ENCODE measurements at places on chromosomes 4 and X.

DNA sequence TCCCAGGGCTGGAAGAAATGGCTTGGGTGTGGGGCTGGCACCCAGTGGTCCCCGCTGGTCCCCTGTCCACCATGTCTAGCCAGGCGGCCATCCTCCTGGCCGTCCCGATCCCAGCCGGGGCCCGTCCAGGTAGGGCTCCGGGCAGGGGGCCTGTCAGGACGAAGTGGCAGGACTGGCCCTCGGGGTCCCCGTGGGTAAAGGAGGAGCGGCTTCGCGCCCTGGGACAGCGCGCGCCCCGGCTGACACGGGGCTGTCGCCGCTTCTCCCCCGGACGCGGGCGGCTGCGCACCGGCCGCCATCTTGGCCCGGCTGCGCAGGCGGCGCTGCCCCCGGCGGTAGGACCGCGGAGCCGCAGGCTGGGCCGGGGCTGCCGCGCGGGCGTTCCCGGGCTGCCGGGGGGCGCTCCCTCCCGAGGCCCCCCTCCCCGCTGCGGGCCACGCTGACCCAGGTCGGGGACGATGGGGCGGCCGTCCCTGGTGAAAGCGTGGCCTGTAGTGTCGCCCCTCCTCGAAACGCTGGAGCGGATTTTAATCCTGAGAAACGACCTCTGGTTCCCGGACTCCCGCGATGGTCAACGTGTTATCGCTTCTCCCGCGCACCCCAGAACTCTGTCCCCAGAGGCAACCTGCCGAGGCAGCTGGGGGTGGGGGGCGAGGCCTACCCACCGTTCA lies 60.4 kb upstream of the BCOR start:
- peak; percentile 55 for DNase-seq

GRCh38 chr4:184066584-184067300 lies 150.9 kb downstream of the ENPP6 start:
- no peak for DNase-seq

GRCh38 chrX:32533848-32534247 lies 677.5 kb downstream of the DMD start:
- DNase-seq = no peak

- no peak for DNase-seq
Measured at GRCh38 chrX:113790987-113791386, 792.9 kb upstream of the HTR2C start.

GRCh38 chr4:122700178-122700725 lies 32.3 kb upstream of the BBS12 start:
- no peak for DNase-seq

- DNase-seq = no peak
Measured at GRCh38 chr4:24837336-24837735, 42.0 kb downstream of the SOD3 start.

DNA sequence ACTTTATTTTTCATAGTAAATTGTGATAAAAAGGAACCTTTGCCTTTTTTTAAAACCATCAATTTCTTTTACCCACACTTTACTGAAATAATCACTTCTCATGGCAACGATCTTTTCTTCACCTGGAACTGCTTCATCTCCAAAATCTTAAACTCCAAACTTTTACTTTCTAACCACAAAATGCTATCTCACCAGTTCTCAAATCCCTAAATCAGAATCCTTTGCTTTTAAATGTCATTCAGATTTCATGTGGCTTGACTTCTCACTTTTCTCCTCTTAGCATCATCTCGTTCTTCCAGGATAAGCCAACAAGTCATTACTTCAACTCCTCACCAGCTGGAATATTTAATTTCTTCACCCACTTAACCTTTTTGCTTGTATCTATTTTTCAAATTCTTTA lies 284.3 kb upstream of the RASGEF1B start:
- DNase-seq = no peak

GRCh38 chrX:37776283-37776986 lies 3.4 kb upstream of the CYBB start:
- DNase-seq = no peak

DNA sequence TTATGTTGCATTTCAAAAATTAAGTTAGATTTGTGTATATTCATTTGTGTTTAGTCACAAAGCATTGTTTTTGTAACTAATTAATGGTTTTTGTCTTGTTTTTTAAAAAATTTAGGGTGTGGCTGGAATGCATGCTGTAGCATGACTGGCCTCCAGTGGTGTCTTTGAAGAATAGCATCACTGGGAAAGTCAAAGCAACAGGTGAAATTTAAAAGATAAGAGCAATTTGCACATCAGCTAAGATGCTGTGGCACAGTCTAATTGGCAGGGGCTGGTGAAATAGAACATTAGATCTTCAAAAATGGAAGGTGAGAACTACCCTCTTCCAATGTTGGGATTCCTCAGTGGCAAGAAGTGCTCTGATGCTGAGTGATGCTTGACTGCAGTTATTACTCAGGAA lies 45.3 kb downstream of the ANK2 start:
- DNase-seq = no peak

DNA sequence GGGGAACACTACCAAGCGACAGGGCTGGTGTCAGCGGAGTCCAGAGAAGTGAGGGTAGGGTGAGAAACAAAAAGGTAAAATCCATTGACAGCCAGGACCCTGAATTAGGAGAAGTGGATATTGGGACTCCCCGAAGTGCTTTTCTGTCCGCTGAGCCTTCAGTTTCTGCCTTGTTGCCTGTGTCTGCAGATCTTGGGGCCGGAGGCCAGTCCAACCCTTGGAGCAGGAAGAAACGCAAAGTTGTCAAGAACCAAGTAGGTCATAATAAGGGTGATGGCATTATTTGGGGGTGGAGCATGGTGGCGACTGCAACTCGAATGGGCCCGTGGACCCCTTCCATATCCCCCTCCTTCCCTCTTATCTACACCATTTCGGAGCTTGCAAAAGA lies 1.0 kb downstream of the ARMCX1 start:
- no peak for DNase-seq

GRCh38 chr4:47675806-47676205 lies 162.1 kb downstream of the CORIN start:
- DNase-seq = no peak

- no peak for DNase-seq
Measured at GRCh38 chr4:181138116-181138515, 1105.1 kb upstream of the TENM3 start.

DNA sequence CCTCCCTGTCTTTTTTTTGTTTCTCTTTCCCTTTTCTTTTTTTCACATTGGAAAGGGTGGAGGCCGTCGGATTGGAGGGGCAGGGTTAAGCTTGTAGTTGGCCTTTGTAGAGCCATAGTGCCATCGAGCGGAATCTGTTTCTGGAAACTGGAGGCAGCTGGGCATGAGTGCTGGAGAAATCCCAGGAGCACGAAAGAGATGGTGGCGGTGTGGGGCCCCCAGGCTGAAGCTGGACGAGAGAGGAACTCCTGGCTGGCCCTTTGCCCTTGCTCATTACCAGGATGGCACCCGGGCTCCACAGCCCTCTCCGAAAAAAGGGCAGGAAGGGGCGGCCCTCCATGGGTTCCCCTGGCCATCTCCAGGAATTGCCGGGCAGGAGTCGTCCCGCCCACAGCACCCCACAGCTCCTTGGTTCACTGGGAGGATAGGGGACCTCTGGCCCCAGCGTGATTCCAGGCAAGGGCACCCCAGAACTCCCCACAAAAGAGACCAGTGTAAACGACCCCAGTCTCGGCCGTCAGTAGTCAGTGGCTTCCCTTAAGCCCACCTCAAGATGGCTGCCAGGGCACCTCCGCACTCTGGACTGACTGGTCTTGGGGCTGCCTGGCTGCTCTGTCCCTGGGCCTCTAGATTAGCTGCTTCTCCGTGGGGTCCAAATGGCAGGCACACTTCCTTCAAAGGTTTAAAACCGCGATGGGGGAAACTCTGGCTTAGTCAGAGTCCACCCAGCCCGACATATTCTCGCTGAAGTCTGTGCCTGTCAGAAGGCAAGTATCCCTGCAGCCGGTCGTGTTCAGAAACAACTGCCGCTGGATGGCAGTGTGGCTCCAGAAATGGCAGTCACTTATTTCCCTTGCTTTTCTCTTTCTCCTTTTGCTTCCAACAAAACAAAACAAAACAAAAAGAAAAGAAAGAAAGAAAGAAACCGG lies 74.1 kb downstream of the NBDY start:
- peak; percentile 76 for DNase-seq

DNA sequence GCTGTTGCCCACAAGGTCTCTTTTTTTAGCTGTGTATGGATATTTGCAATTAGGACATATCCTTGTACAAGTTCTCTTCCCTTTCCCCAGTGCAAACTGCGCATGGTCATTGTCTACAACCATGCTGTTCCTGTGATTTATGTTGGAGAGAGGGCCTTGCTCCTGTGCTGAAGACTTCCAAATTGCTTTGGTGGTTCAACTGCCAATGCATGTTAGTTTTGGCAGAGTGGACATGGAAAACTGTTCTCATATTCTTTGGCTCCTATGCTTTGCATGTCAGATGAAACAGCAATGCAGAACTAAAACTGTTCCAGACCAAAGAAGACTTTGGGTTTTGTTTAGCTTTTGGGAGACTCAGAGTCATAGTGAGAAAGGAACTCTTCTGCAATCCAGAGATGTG lies 148.8 kb upstream of the EDNRA start:
- DNase-seq = no peak

DNA sequence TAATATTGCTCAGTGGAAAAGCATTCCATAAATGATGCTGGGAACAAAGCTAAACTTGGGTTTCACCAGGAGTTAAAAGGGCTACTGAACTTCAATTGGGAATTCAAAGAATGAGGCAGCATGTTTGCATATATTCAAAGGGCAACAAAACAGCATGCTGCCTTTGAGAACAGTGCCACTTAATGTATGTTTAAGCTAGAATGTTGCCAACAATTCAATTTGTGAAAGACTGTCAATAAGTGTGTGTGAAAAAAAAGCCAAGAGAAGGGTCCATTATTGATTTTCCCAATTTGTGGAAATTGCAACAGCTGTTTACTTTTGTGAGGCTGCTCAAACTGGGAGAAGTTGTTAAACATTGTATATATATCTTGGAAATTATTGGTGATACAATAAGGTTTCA lies 701.9 kb upstream of the ACTRT1 start:
- no peak for DNase-seq

DNA sequence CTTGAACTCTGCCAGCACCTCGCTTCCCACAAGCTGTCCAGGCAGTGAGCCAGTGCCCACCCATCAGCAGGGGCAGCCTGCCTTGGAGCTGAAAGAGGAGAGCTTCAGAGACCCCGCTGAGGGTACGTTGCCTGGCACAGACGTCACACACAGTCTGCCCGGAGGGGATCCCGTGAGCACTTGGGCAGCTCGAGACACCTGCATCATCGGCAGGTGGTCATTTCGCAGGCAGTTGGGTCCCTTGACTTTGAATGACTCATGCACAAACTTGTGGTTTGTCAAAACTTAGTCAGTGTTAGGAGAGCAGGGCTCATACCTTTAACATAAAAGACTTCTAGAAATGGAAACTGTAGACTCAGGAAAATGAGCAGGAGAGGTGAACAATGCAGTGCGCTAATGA lies 9.9 kb downstream of the TACC3 start:
- no peak for DNase-seq

DNA sequence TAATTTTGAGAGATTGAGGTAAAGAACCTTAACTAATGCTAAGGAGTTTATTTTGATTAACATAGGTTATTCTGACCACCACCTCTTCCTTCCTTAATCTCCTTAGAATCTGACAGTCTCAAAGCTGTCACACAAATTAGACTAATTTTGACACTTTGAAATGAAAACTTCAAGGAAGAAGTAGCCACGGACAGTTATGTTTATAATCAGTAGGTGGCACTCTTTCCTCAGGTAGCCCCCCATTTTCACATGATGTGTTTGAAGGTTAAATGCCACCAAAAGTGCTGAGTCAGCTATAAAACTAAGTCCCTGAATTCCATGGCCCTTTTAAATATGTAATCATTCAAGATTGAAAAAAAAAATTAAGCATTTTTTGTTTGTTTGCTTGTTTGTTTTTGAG lies 22.4 kb downstream of the TMEM33 start:
- no peak for DNase-seq

DNA sequence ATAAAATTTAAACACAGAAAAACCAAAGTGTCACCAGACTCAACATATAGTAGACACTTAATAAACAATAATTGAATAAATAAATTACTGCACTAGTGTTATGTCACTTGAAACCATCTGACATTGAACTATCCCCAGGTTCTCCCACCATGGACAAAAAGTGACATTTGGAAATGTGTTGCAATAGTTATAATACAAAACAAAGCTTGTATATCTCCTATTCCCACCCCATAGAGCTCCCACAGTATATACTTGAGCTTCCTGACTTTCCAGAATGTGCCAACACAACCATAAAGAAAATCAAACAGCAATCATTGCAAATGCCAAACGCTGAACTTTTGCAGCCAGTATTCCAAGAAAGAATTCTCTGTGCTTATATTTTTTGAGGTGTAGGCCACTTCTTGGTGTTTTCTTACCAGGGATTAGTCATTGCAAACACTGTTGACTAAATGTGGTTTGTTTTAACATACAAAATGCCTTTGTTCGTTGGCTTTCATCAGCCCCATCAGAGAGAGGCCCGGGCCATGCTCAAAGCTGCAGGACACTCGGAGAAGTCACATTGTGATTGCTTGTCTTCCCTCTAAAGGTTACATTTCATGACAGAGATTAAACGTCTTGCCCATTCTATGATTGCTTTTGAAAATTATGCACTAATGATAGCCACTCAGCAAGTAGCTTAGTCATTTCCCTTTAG lies 33.8 kb downstream of the PPARGC1A start:
- no peak for DNase-seq

DNA sequence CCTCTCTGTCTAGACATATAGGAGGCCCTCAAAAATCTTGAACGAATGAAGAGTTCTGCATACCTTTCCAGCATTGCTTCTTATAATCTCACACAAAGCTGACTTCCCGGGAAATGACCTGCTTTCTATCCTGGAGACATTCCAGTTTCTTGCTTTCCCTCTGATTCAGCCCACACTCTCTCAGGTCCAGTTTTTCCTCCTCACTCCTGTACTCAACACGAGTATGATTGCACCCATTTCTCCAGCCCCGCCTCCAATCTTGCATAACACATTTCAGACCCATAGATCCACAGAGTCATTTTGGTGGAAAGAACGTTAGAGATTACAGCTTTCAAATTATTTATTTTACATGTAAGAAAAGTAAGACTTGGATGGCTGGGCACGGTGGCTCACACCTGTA lies 127.5 kb upstream of the TLR3 start:
- DNase-seq = no peak

DNA sequence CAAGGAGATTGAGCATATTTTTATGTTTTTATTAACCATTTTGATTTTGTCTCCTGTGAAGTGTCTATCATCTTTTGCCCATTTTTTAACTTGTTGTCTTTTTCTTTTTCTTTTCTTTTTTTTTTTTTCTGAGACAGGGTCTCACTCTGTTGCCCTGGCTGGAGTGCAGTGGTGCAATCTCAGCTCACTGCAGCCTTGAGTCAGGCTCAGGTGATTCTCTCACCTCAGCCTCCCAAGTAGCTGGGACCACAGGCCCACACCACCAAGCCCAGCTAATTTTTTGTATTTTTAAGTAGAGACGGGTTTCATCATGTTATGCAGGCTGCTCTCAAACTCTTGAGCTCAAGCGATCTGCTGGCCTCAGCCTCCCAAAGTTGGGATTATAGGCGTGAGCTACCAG lies 4.6 kb upstream of the ADD1 start:
- no peak for DNase-seq

All from nephron progenitor cell (in vitro differentiated cells).